ENCODE measurements at places on chromosomes 1 and 21. TPM values are rescaled to one million over a fixed set of nuclear protein-coding genes. Genes with fewer than 3 reads are reported as not detected.

VWA5B1 gene
- not detected for total RNA-seq

TRNP1 gene
- 0.38 TPM for total RNA-seq

KCNJ10 gene
- total RNA-seq, result 0.14 TPM

RHD gene
- total RNA-seq, result not detected

MEGF6 gene
- 2.0 TPM for total RNA-seq

RNF207 gene
- 4.9 TPM for total RNA-seq

GBP7 gene
- total RNA-seq, result 0.11 TPM

ZNF593OS gene
- total RNA-seq, result not detected

RNF186 gene
- total RNA-seq, result not detected

ABCG1 gene
- total RNA-seq, result 12.1 TPM

LHX8 gene
- not detected for total RNA-seq

CD164L2 gene
- total RNA-seq, result not detected

TTC13 gene
- total RNA-seq, result 15.5 TPM

DHDDS gene
- 33.3 TPM for total RNA-seq

RXFP4 gene
- total RNA-seq, result not detected

ITLN2 gene
- total RNA-seq, result not detected

NTMT2 gene
- total RNA-seq, result not detected

HECTD3 gene
- 16.9 TPM for total RNA-seq

KRTAP19-1 gene
- total RNA-seq, result not detected

OR11L1 gene
- total RNA-seq, result not detected

SWT1 gene
- total RNA-seq, result 1.8 TPM

SPRR4 gene
- total RNA-seq, result not detected

TNFRSF4 gene
- 137 TPM for total RNA-seq

HENMT1 gene
- 27.1 TPM for total RNA-seq

NBPF10 gene
- total RNA-seq, result 1.6 TPM

RNF11 gene
- total RNA-seq, result 22.6 TPM

SEC16B gene
- not detected for total RNA-seq

SYTL1 gene
- total RNA-seq, result 77.7 TPM

TRIM67 gene
- total RNA-seq, result not detected

PUM1 gene
- 99.0 TPM for total RNA-seq

ACP6 gene
- total RNA-seq, result 16.9 TPM

ZNF697 gene
- 0.38 TPM for total RNA-seq

TNFAIP8L2 gene
- 16.1 TPM for total RNA-seq

C1QB gene
- not detected for total RNA-seq

TCHHL1 gene
- total RNA-seq, result not detected

ADCY10 gene
- total RNA-seq, result 0.05 TPM

CRNN gene
- not detected for total RNA-seq

PCSK9 gene
- not detected for total RNA-seq

SYCP1 gene
- not detected for total RNA-seq

ANP32E gene
- 185 TPM for total RNA-seq

WNT3A gene
- not detected for total RNA-seq

KIAA1614 gene
- total RNA-seq, result 0.18 TPM

CASZ1 gene
- total RNA-seq, result 2.9 TPM

MIS18A gene
- 34.6 TPM for total RNA-seq

SH3BP5L gene
- total RNA-seq, result 16.2 TPM

KHDRBS1 gene
- total RNA-seq, result 201 TPM

ADORA3 gene
- total RNA-seq, result not detected

RGS1 gene
- 27.5 TPM for total RNA-seq

FCRL4 gene
- not detected for total RNA-seq

CEP170 gene
- total RNA-seq, result 45.7 TPM

TP73 gene
- total RNA-seq, result 0.60 TPM

SEMA6C gene
- total RNA-seq, result 3.7 TPM

CACHD1 gene
- total RNA-seq, result 2.2 TPM

NPL gene
- total RNA-seq, result 4.9 TPM

PGLYRP3 gene
- not detected for total RNA-seq

ESRRG gene
- total RNA-seq, result not detected
